ENCODE measurements at places on chromosomes 4 and X.

DNA sequence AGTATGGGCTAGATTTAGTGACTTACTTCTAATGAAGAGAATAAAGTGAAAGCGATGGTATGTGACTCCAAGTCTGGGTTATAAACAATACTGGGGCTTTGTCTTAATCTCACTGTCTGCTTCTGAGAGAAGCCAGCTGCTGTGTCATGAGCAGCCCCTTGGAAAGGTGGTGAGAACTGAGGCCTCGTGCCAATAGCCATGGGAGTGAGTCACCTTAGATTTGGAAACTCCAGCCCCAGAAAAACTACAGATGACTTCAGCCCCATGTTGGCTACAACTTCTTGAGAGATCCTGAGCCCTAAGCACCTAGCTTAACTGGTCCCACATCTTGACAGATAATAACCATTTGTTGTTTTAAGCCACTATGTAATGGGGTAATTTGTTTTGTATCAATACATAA, 77.6 kb downstream of the CWH43 start:
- DNase-seq, result no peak

- no peak for DNase-seq
Measured at GRCh38 chr4:128159967-128160366, 98.9 kb downstream of the LARP1B start.

DNA sequence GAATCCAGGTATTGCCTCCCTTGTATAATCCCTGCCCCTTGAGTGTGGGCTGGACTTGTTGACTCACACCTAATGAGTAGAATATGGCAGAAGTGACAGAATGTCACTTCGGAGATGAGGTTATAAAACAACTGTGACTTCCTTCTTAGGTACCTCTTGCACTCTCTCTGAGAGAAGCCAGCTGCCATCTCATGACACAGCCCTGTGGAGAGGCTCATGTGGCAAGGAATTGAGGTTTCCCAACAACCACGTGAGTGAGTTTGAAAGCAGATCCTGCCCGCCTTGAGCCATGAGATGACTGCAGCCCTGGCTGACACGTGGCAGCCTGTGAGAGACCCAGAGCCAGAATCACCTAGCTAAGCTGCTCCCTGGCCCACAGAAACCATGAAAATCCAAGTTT, 13.5 kb downstream of the ASB11 start:
- DNase-seq, result no peak

DNA sequence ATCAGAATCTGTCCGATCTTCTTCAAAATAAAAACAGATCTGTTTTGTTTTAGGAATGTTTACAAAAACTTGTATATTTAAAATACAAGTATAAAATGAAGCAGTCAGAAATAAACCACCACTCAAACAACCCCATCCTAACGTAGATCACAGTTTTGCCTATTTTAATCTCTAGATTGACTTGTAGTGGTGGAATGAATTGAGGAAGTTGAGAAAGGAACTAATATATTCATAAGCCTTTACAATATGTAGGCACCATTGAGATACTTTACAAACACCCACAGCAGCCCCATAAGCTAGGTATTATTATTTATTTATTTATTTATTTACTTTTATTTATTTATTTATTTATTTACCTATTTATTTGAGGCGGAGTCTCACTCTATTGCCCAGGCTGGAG, 52.3 kb upstream of the KLF3 start:
- no peak for DNase-seq

DNA sequence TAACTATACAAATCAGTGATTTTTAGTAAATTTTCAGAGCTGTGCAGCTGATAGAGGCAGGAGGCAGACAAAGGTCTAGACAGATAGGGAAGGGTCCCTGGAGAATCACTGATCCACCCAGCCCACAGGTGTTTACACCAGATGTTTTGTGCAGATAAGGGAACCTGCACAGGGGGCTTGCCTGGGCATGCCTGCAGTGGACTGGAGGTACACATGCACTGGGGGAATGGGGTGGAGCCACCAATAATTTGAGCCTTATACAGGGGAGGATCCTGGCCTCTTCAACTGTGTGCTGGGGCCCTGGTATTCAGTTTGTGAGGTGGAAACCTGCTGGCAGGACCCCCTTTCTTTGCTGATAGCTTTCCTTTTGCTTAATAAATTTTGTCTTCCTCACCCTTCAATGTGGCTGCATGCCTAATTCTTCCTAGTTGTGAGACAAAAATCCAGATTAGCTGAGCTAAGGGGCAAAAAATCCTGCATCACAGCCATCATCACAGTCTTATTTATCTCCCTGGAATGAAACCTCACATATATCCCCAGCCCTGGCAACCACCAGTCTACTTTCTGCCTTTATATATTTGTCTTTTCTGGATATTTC, 102.8 kb downstream of the KDM6A start:
- DNase-seq, result no peak

DNA sequence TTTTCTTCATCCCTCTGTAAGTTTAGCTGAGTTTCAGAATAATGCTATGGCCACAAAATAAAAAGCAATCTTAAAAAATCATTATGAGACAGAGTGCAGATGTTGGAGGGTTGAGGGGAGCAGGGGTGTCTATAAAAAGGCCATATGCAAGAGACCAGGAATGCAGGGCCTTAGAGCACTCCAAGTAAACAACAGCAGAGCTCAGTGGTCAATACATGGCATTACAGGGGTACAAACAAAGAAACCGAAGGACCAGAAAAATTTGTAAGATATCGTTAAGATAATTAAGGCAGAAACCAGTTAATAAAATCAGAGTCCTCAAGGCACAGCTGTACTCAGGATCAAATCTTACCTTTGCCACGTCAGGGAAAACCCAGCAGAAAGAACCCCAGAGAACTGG, 28.4 kb upstream of the NDST3 start:
- no peak for DNase-seq

DNA sequence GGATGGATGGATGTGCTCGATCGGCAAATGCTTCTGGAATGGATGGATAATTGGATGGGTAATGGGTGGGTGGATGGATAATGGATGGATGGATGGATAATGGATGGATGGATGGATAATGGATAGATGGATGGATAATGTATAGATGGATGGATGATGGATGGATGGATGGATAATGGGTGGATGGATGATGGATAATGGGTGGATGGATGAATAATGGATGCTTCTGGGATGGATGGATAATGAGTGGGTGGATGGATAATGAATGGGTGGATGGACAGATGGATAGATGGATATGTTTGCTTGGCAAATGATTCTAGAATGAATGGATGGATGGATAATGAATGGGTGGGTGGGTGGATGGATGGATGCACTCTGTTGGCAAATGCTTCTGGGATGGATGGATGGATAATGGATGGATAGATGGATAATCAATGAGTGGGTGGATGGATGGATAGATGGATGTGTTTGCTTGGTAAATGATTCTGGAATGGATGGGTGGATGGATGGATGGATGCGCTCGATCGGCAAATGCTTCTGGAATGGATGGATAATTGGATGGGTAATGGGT, 3.8 kb upstream of the SLC25A6 start:
- no peak for DNase-seq

GRCh38 chrX:118521435-118521834, 25.8 kb downstream of the DOCK11 start:
- no peak for DNase-seq

DNA sequence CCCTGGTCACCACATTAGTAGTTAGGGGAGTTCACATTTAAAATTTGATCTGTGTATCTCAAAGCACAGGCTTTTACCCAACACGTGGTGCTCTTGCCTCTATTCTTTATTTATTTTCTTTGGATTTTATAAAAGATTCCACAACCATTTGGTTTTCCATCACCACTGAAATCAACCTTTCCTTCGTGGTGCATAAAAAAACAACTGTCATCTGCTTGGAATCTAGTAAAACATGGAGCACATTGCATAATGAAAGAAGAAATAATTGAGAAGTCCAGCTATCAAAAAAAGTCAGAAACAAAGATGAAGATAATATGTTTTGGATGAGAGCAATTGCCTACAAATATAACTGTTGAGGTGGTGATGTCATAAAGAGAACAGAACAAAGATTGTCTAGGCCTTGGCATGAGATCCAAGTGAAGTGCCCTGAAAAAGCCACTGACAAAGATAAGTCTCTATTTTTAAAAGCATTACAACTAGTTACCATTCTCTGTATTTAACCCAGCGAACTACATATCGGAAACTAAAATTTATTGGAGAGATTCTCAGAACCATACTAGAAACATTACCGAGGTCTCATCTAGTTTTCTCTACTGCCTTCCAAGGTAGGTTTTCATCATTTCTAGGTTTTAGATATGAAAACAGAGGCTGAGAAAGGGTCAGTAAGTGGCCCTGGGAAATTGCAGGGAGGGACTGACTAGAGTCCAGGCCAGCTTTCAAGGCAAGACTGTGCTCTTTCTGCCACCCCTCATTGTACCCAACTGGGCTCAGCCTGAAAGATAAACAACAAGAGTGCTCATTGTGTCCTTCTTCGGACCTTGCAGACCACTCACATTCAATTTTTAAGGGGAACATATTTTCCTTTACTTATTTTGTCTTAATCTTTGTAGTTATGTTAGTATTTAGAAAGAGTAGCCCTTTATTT, 127.3 kb downstream of the MAD2L1 start:
- no peak for DNase-seq

- DNase-seq, result no peak
Measured at GRCh38 chr4:184386271-184386781, 88.0 kb downstream of the IRF2 start.

- no peak for DNase-seq
Measured at GRCh38 chrX:23066588-23067281, 67.0 kb downstream of the DDX53 start.

GRCh38 chr4:144174401-144175067, 34.0 kb upstream of the GYPA start:
- DNase-seq, result no peak

Data from stimulated activated CD4-positive, alpha-beta T cell treated with anti-CD3 and anti-CD28 coated beads, Interleukin-2, amount 100 ng/mL, for 48 hours (primary cell).